ENCODE measurements at places on chromosomes 16 and 17.

GRCh38 chr17:78624324-78625151, 47.3 kb upstream of the DNAH17 start:
- DNase-seq: no peak

DNA sequence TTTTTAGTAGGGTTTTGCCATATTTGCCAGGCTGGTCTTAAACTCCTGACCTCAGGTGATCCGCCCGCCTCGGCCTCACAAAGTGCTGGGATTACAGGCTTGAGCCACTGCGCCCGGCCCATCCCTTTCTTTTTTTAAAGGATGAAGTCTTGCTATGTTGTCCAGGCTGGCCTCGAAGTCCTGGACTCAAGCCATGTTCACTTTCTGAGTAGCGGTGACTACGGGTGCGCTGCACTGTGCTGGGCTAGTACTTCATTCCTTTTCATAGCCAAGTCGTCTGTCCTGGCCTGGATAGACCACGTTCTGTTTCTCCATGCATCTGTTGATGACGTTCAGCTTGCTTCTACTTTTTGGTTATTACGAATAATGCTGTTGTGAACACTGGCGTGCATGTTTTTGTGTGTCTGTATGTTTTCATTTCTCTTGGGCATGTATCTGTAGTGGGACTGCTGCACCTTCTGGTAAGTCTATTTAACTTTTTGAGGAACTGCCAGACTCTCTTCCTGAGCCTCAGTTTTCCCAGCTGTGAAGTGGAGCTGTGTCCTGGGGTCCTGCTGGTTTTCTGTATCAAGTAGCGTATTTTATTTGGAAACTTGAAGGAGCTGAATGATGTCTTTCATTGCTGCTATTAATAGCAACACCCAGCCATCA, 40.0 kb upstream of the GSE1 start:
- DNase-seq: no peak

GRCh38 chr16:4612474-4612931, 2.2 kb downstream of the UBALD1 start:
- DNase-seq: no peak

DNA sequence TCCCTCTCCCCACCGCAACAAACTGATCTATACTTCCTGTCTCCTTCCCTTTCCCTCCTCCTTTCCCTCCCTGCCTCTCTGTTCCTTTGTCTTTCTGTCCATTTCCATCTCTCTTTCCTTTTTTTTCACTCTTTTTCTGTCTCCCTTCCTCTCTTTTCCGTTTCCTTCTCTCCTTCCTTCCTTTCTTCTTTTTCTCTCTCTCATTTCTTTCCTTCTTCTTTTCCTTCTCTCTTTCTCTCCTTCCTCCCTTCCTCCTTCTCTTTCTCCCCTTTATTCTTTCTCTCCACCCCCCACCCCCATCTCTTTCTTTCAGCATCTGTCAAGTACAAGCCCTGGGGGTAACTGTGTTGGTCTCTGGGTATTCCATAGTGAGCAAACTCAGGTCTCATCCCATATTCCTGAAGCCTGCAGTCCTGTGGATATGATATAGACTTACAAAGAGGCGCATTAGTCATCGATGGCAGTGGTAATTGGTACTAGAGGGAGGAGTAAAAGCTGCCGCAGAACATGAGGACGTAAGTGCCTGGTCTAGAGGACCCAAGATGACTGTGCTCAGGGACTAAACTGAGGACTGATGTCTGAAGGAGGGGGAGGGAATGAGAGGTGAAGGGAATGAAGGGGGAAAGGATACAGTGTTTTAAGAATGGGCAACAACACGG, 50.4 kb downstream of the VAT1L start:
- DNase-seq: no peak

GRCh38 chr17:2815781-2816185, 19.5 kb downstream of the RAP1GAP2 start:
- no peak for DNase-seq

- DNase-seq: no peak
These were observed 14.1 kb upstream of the G6PC1 start for GRCh38 chr17:42886283-42887176.

- no peak for DNase-seq
These were observed 110.8 kb upstream of the SMURF2 start for GRCh38 chr17:64772845-64773299.

GRCh38 chr17:36498155-36498554, 11.7 kb downstream of the ZNHIT3 start:
- no peak for DNase-seq

DNA sequence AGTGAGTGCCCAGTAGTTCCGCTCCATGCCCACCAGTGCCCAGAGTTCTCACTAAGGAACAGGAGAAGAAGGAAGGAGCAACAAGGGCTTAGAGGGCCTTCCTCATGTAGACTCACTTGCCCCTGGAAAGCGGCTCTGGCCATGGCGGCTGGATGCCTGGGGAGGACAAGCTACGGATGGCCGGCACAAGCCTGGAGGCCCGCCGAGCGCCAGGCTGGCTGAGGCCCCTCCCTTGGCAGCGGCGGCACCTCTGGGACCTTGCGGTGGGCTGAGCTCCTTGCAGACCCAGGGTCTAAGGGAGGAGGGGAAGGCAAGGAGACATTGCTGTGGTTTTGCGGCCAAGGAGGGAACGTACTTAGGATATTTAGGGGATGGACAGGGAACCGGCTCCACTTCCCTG, 160.1 kb downstream of the SALL1 start:
- no peak for DNase-seq

GRCh38 chr17:72253597-72253996, 132.8 kb downstream of the SOX9 start:
- no peak for DNase-seq

DNA sequence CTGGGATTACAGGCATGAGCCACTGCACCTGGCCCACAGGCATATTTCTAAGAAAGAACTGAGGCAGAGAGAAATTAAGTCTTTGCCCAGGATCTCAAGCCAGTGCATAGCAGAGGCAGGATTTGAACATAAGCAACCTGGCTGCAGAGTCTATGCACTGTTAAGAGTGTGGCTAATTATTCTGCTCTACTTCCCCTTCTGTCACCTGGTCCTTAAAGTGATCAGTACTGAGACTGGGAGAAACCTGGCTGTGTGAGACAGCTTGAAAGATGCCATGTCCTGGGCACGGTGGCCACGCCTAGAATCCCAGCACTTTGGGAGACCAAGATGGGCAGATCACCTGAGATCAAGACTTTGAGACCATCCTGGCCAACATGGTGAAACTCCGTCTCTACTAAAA, 58.1 kb downstream of the IQCK start:
- no peak for DNase-seq

GRCh38 chr16:58157239-58157638, 28.1 kb upstream of the CFAP20 start:
- no peak for DNase-seq

DNA sequence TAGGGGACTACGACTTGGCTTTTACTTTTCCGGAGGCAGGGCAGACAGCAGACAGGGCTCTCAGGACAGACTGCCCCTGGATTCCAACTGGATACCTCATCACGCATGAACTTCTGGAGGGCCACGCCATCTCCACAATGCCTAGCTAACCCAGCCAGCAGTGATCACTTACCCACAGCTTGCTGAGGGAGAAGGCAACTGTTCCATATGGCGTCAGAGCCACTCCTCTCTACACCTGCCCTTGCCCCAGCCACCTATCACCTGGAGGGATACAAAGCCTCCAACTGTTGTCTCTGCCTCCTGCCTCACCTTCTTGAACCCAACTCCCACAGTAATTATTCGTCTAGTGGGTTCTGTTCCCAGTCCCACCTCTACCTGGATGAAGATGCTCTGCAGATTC, 8.8 kb downstream of the MYO19 start:
- no peak for DNase-seq

GRCh38 chr16:29912087-29912486, 11.8 kb downstream of the ASPHD1 start:
- DNase-seq: no peak
